ENCODE measurements at places on chromosomes 6 and 20.

GRCh38 chr6:33419580-33420490 is at the start of gene SYNGAP1:
SYNGAP1 (plus strand) TSS chr6:33420065; CDS start chr6:33420265, 200 bp downstream.
- DNase-seq = no peak

GRCh38 chr6:55836481-55836880 is 38.9 kb downstream of the BMP5 start:
- no peak for DNase-seq

DNA sequence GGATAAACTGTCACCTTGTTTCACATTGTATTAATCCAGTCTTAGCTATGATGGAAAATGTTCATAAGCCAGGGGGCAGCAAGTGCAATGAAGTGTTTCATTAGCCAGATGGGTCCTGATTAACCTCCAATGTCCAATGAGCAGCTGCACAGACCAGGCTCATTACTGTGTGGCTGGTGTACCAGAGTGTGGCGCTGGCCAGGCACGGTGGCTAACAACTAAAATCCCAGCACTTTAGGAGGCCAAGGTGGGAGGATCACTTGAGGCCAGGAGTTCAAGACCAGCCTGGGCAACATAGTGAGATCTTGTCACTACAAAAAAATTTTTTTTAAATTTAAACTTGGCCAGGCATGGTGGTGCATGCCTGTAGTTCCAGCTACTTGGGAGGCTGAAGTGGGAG is 201.7 kb upstream of the FOXQ1 start:
- DNase-seq = no peak

DNA sequence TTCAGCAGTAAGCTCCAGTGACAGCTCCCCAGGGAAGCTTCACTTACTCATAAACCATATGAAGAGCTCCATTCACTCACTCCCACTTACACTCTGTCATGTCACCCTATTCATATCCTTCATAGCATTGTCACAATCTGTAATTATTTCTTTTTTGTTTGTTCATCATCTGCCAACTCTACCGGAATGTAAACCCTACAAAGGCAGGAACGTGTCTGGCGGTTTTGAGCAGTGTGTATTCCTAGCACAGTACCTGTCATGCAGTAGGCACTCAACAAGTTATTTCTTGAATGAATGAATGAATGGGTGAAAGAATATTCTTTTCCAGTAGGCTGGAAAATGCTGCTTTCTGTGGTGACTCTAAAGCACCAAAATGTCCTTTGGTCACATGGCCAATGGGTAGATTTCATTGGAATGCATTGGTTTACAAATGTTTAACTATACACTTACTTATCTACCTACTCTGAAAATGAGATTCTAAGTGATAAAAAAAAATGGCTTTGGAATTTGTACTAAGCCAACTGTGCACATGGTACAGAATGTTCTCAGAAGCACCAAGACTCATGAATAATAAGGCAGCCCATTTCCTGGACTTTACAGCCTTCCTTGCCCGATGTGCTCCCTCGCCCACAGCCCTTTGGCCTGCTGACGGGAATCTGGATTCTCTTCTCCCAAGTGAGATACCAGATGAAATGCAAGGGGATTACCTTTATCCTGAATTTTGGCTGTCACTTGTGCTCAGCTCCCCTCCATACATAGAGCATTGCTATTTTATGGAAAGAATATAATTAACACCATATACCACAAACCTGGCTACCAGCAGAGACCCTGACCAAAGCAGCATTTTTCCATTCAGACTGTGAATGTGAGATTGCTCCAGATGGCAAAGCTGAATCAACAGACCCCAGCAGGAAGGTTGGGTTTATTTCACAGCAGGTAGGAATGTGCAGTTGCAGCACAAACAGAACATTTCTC is 273.3 kb downstream of the ALDH8A1 start:
- no peak for DNase-seq

DNA sequence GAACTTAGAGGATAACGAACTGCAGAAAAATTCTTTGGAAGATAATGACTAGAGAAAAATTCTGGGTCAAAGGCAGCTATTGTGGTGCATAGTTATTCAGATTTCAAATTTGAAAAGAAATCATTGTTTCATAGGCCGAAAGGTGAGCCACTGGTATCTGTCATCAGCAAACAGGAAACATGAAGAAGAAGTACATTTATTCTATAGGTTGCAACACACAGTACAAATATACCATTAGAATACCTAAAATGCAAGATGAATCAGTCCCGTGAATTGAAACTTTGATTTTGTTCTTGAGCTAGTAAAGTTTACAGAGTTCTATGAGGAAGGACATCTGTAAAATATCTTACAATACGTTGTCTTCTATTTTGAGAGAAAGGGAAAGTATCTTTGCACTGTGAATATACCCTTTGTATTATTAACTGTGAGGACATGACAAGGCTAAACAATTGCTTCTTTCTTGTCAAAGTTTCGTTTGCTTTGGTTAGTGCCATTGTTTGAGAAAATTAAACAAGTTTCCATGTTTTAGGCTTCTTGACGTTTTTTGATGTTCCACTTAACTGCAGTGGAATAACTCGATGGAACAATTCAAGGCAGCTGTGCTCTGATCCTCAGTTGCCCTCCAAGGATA is 84.7 kb downstream of the HDGFL1 start:
- DNase-seq = no peak

DNA sequence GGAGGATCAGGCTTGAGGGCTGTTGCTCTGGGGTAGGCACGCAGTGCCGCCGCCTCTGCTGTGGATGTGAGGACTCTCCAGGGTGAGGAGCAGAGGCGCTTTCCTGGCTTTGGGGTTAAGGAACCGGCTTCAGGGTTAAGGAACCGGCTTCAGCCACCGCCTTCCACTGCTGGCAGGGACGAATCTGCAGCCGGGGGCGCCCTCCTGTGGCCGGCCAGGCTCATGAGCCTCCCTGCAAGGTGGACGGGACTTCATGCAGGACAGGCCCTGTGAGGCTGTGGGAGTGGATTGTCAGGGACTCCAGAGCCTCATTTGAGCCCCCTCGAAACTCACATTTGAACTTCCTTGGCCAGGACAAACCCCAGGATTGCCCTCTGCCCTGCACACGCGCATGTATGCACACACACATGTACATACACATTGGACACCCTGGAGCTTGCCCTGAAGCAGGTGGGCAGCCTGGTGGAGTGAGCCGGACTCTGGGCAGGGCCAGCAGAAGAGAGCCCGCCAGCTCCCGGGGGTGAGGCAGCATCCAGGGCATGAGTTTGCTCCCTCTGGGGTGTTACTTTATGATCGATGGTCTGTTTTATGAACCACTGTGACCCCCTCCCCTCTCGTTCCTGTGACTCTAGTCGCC is 146.9 kb downstream of the PHACTR3 start:
- no peak for DNase-seq

- DNase-seq = no peak
Measured at GRCh38 chr6:85008296-85009009, 244.1 kb upstream of the TBX18 start.

DNA sequence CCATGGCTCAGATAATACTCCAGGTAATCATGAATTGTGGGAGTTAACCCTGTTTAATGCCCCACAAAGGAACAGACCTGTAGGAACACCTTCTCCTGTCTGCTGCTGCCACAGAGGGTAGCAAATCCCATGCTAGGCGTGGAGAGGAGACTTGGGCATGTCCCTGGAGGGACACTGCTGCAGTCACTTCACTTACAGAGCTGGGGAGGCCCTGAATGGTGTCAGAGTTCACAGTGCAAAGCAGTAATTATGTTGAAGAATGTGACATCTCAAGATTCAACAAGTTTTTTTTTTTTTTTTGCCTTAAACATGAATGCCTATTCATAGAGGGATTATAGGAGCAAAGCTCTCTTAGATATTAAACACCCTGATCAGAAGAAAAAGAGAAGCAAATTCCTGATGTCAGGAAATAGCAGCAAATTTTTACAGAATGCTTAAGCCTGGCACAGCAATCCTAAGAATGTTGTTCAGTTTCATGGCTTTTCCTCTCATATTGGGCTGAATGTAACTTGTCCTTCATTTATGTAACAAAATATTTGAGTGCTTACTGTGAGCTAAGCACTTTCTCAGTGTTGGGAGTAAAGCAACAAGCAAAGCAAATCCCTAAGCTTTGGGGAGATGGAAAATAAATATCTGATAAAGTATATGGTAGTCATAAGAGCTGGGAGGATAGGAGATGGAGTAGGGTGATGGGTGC is 45.0 kb downstream of the CARMIL1 start:
- DNase-seq = no peak

Measured in T-helper 2 cell (primary cell).